Trophoblast cell (in vitro differentiated cells and primary cell): ENCODE measurements at places on chromosomes 16 and 17.

- DNase-seq = no peak
Measured at GRCh38 chr17:17179371-17179827, 26.7 kb downstream of the PLD6 start.

DNA sequence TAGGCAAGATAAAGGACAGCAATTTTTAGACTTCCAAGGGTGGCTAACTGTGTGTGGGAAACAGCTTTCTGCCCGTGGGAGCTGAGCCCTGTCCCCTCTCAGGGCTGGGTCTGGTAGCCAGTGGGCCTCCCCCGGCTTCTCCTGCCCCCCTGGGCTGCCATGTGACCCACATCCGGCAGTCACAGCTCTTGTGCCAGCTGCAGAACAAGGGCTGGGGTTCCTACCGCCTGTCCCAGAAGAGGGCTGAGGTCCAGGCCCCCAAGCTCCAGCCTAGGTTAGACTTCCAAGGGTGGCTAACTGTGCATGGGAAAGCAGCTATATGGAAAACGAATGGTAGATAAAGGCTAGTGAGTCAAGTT, 6.1 kb downstream of the GAST start:
- no peak for DNase-seq

DNA sequence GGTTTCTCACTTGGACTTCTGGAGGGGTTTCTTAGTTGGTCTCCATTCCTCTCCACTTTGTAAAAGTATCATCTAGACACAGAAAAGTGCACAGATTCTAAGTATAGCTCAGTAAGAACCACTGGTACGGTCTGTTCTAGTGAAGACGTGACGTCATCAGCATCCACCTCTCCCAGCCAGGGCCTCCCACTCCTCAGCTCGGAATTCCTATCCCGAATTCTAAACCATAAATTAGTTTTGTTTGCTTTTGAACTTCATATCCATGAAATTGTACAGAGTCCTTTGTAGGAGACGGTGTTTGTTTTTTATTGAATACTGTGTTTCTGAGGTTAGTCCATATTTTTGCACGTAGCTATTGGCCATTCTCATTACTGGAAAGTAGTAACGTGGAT, 25.5 kb downstream of the FOXK2 start:
- DNase-seq = no peak

DNA sequence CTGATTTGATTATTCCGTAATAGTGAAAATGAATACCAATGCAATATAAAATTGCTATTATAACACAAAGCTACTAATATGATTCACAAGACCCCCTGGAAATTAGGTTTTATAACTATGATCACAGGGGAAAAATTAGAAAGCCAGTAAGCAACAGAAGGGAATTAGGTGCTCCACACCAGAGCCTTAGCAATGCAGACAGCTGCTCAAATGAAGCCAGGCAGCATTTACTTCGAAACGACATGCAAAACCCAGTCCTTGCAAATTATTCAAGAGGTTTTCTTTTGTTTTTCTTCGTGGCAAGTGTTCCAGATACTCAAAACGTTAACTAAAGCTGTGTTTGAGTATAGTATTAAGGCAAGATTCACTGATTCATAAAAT, 47.9 kb downstream of the TOX3 start:
- DNase-seq = no peak

- DNase-seq = no peak
Measured at GRCh38 chr16:86740906-86741799, 162.8 kb downstream of the FOXL1 start.
